ENCODE measurements at places on chromosomes 1 and 21.
A peak's percentile ranks its signal among the peaks of the same experiment; 100 is the strongest.

- DNase-seq, result peak; percentile 35
These were observed 122.3 kb upstream of the BACE2 start for GRCh38 chr21:41045534-41046268.

DNA sequence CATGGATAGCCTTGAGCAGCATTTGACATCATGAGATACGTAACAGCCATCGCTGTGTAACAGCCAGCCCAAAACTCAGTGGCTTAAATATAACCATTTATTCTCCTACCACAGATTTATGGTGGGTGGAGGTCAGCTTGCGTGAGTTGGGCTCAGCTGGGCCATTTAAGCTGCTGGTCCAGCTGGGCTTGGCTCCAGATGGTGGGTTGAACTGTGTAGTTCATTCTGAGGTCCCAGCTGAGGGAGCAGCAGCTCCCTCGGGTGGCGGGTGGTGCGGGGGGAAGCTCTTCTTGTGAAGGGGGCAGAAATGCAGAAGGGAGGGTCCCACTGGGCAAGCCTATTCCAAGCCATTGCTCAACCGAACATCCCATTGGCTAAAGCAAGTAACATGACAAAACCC, 75.9 kb downstream of the IGSF21 start:
- DNase-seq, result peak; percentile 64

DNA sequence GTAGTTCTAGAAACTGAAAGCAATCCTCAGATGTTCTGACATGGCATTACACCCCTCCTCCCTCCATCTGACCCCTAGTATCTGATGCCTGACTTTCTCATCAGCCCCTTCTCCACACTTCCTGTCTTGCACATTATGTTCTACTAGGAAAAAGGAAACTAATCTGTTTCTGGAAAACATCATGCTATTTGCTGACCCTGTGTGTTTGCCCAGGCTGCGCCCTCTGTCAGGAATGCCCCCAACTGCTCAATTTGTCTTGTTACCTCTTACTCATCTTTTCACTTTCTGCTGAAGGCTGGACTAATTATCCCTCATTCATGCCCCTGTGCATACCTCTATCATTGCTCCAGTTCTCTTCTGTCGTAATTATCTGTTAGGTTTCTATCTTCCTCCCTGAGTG, 37.5 kb upstream of the DAB1 start:
- no peak for DNase-seq

DNA sequence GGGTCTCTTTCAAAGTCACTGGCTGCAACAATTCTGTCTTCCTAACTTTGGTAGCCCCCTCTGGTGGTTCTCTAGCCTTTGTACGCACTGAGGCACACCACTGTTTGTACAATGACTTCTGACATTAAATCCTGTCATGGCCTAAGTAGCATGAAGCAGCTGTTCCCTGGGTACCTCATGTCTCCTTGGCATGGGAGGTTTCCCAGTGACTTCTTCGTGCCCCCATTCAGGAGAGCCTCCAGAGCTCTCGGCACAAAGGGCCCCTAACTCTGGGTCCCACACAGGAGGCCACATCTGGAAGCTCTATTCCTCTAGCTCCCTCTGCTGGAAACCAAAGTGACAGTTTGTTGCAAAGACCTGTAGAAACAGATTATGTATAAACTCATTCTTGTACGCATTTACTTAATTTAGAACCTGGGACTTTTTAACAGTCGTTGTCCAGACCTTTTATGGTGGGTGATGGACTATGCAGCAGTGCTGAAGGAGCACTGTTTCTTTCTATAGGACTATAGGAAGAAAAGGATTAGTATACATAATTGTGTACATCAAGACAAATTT, 13.4 kb downstream of the SWT1 start:
- peak; percentile 80 for DNase-seq

GRCh38 chr21:41695513-41695912, 71.3 kb downstream of the RIPK4 start:
- no peak for DNase-seq

DNA sequence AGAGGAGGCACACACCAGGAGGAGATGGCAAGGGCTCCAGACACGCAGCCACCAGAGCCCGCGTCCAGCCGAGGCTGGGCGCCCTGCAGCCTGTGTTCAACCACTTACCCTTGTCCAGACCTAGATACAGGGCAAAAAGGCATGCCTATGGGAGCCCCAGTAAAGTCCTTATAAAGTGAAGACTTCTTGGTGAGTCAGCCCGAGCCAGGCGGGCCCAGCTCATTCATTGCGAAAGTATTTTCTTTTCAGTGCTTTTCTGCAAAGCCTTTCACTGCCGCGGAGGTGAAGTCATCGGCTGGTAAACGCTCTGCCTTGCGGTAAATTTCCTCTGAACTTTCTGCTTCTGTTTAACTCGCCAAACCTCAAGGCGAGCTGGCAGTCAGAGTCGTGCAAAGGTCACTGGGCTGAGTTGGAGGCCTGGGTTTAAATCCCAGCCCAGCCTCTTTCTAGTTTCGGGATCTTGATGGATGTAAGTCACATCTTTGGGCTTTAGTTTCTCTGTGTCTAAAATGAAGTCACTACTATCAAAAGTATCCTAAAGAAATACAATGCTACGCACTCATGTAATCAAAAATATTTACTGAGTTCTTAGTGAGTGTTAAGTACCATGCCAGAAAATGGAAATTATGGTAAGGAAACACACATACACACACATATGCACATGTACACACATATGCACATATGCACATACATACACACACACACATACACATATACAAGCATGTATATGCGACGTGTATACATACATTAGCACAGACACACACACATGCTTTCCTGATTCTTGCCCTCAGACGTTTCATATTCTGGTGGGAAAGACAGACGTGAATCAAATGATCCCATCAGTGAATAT, 54.7 kb upstream of the IFFO2 start:
- no peak for DNase-seq

DNA sequence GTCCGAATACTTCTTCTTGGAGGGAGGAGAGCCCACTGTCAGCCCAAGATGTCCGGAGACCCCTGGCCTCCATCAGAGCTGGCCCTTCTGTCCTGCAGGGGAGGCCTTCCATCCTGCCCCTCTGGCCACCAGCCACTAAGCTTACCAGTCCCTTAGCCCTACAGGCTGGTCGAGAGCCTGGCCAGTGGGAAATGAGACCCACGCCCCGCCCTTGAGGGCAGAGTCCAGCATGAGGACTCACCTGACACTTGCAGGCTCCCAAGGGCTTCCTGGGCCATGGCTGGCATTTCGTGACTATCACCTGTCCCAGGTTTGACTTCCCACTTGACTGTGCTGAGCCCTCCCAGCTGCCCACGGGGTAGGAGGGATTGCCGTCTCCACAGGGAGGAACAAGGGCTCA, 361.8 kb upstream of the VAMP3 start:
- no peak for DNase-seq

DNA sequence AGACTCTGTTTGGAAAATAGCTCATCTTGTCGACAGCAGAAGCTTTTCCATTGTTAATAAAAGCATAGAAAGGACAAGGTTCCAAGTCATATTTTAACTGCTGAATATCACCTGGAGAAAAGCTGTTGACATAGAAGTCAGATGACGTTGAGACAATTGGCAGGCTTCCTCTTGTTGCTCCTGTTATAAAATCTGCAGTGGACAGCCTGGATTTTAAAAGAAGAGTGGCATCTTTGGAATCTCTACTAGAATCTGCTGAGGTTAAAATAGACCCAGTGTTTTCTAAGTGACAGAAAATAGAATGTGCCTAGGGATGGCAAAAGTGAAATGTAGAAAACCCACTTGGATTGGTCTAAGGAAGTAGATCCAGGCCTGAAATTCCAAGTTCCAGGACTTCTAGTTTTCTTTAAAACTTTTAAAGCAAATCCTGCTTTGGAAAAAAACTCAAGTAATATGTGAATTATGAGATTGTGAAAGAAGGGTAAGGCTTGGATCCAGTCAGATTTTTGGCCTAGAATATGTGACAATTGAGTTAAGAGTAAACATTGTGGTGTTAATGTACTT, 53.6 kb upstream of the NEXN start:
- no peak for DNase-seq

GRCh38 chr1:8652467-8653046, 164.9 kb downstream of the RERE start:
- DNase-seq, result no peak

- DNase-seq, result peak; percentile 47
These were observed 27.7 kb downstream of the RPL5 start for GRCh38 chr1:92859400-92860039.

- no peak for DNase-seq
These were observed 402.7 kb downstream of the LTN1 start for GRCh38 chr21:28590026-28590425.

DNA sequence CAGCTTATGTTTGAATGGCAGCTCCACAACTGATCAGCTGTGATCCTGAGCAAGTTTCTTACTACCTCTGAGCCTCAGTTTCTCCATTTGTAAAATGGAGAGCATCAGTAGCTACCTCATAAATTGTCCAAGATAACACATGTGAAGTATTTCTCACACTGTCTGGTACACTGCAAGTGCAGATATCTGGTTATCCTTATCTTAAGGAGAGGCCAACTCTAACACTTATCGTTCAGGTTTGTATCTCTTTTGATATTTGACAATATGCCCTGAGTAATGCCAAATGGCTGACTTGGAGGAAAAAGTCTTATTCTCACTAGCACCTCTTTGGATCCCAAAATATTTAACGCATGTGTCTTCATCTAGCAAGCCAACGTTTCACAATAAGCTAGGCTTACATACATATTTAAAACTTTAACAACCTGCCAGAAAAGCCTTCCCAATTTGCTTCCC, 2.7 kb downstream of the CSRP1 start:
- DNase-seq, result no peak

GRCh38 chr1:30714025-30714424, 9.4 kb downstream of the MATN1 start:
- no peak for DNase-seq

GRCh38 chr1:112870887-112871646, 84.9 kb downstream of the SLC16A1 start:
- DNase-seq, result no peak

All from NCI-H524 (cell line).